ENCODE measurements at places on chromosomes 11 and 22. TPM values are rescaled to one million over a fixed set of nuclear protein-coding genes. Genes with fewer than 3 reads are reported as not detected.

The CDHR5 gene
- not detected for total RNA-seq

The LYVE1 gene
- 0.13 TPM for total RNA-seq

The MMP13 gene
- not detected for total RNA-seq

The KCNJ4 gene
- total RNA-seq, result 0.22 TPM

The NUDT8 gene
- 12.1 TPM for total RNA-seq

The CECR2 gene
- 0.08 TPM for total RNA-seq

The ALDH3B1 gene
- 133 TPM for total RNA-seq

The DGKZ gene
- total RNA-seq, result 53.0 TPM

The APOA1 gene
- total RNA-seq, result 0.16 TPM

The PKP3 gene
- 39.9 TPM for total RNA-seq

The INS gene
- total RNA-seq, result not detected

The DESI1 gene
- total RNA-seq, result 15.8 TPM

The KLHL22 gene
- total RNA-seq, result 7.6 TPM

The ELFN2 gene
- total RNA-seq, result 10.1 TPM

The LSP1 gene
- total RNA-seq, result 1.6 TPM

The DDIAS gene
- total RNA-seq, result 18.5 TPM

The MMP12 gene
- 0.06 TPM for total RNA-seq

The LRFN4 gene
- total RNA-seq, result 76.0 TPM

The GUCY1A2 gene
- total RNA-seq, result 0.07 TPM

The NUMA1 gene
- 75.4 TPM for total RNA-seq

The ALDH3B2 gene
- not detected for total RNA-seq

The YIF1A gene
- 124 TPM for total RNA-seq

The ABCC8 gene
- 2.3 TPM for total RNA-seq

The F2 gene
- 3.2 TPM for total RNA-seq

The RAB39A gene
- 0.66 TPM for total RNA-seq

The OVOL1 gene
- total RNA-seq, result not detected

The TCF20 gene
- total RNA-seq, result 15.2 TPM

The OR5B12 gene
- total RNA-seq, result not detected

The RAG1 gene
- 0.64 TPM for total RNA-seq

The MCAT gene
- total RNA-seq, result 26.7 TPM

The LINC01488 gene
- total RNA-seq, result 0.05 TPM

The SPON1 gene
- total RNA-seq, result not detected

The DAGLA gene
- 6.2 TPM for total RNA-seq

The MMP1 gene
- 0.84 TPM for total RNA-seq

The MS4A15 gene
- total RNA-seq, result not detected

The OR6A2 gene
- total RNA-seq, result not detected

The CFAP300 gene
- total RNA-seq, result 6.9 TPM

The SOX10 gene
- not detected for total RNA-seq

The YPEL4 gene
- total RNA-seq, result 0.27 TPM

The SEPTIN3 gene
- 1.4 TPM for total RNA-seq

The MB gene
- 6.7 TPM for total RNA-seq

The DSCAML1 gene
- 0.15 TPM for total RNA-seq

The OR8A1 gene
- total RNA-seq, result not detected

The ARHGEF17 gene
- total RNA-seq, result 11.5 TPM

The PTPRCAP gene
- 0.24 TPM for total RNA-seq

The LMO2 gene
- 0.22 TPM for total RNA-seq

The HEPHL1 gene
- not detected for total RNA-seq

The DKK3 gene
- 11.1 TPM for total RNA-seq

The GGT5 gene
- 1.8 TPM for total RNA-seq

The TRIM49 gene
- total RNA-seq, result not detected

The ASCL3 gene
- total RNA-seq, result not detected

The OR8K3 gene
- not detected for total RNA-seq

The CYP2D6 gene
- 0.52 TPM for total RNA-seq

The CCDC86 gene
- 97.8 TPM for total RNA-seq
